ENCODE measurements at places on chromosomes 16 and 17.

GRCh38 chr16:62583414-62583813, 547.2 kb upstream of the CDH8 start:
- no peak for DNase-seq

GRCh38 chr17:52035336-52035915, 123.1 kb downstream of the CA10 start:
- no peak for DNase-seq

DNA sequence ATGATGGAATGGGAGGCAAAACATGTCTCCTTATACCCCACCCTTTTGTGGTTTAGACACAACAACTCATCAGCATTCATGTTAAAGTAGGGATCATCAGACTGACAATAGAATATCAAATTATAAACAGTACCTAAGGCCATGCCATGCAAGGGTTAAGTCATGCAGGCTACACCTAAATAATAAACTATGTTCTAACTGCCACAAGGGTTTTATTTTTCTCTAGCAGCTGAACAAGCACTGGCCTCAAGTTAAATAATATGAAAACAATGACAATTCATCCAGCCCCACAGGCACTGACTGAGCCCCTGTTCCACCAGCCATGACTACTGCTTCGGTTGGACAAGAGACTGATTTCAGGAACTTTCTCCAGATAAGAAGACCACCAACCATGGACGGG, 164.5 kb upstream of the PIRT start:
- no peak for DNase-seq

- no peak for DNase-seq
Measured at GRCh38 chr17:30229012-30229411, 6.5 kb downstream of the SLC6A4 start.

GRCh38 chr16:58906981-58907715, 173.0 kb upstream of the GOT2 start:
- DNase-seq = no peak

DNA sequence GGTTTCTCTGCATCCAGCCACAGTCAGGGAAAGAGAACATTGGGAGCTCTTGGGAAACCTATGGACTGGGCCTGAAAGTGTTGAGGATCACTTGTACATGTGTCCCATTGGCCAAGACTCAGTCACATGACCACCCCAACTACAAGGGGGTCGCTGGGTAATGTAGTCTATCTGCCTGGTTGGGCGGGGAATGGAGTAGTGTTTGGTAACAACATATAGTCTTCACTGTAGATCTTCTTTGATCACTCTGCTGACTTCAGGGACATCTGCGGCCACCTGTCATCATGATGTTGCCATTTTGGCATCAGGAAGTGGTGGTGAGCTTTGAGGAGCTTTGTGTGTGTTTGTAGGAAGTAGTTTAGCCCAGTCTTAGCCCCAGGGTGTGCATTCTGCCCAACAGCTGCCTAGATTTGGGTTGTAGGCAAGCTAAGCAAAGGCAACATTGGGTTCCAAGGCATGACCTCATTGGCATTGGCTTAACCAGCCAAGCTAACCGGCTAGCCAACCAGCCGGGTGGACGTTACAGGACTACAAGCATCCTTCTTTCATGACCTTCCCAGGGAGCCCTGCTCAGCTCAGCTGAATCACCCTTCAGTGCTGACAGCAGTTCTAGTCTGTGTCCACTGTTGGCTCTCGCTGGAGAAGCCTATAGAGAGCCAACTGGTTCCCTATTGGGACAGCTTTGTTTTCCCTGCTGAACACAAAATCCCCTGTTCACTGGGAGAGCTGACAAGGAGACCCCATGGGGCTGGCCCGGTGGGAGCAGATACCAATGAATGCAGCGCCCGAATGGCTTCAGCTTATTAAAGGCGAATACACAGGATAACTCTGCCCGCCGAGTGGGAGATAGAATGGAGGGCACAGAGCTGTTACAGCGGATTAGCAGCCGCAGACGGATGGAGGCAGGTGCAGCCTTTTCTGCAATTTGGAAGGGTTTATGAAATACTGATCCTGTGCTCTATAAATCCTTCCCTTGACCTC, 178.6 kb downstream of the NTN1 start:
- no peak for DNase-seq

GRCh38 chr16:26667307-26667706, 399.4 kb upstream of the C16orf82 start:
- no peak for DNase-seq

GRCh38 chr17:18028952-18029540, 9.9 kb downstream of the ATPAF2 start:
- DNase-seq = no peak

DNA sequence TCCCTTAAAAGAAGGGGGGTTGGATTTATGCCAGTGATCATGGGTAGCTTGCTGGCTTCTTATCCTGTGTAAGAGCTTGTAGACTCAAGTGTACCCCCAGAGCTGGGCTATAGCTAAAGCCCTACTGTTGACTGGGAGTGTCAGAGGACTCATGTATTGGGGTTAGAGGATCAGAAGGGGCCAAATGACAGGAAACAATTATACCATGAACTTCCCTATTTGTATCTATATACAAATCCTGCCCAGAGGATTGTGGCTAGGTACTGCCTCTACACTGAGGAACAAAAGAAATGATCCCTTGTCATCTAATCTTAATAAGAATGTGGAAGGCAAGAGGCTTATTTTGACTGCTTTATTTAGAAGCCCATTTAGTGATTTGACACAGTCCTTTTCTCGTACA, 14.3 kb downstream of the ZP2 start:
- no peak for DNase-seq

GRCh38 chr16:48912360-48912759, 302.4 kb upstream of the N4BP1 start:
- DNase-seq = no peak

- no peak for DNase-seq
Measured at GRCh38 chr17:35252651-35253050, 9.8 kb downstream of the SLFN5 start.

DNA sequence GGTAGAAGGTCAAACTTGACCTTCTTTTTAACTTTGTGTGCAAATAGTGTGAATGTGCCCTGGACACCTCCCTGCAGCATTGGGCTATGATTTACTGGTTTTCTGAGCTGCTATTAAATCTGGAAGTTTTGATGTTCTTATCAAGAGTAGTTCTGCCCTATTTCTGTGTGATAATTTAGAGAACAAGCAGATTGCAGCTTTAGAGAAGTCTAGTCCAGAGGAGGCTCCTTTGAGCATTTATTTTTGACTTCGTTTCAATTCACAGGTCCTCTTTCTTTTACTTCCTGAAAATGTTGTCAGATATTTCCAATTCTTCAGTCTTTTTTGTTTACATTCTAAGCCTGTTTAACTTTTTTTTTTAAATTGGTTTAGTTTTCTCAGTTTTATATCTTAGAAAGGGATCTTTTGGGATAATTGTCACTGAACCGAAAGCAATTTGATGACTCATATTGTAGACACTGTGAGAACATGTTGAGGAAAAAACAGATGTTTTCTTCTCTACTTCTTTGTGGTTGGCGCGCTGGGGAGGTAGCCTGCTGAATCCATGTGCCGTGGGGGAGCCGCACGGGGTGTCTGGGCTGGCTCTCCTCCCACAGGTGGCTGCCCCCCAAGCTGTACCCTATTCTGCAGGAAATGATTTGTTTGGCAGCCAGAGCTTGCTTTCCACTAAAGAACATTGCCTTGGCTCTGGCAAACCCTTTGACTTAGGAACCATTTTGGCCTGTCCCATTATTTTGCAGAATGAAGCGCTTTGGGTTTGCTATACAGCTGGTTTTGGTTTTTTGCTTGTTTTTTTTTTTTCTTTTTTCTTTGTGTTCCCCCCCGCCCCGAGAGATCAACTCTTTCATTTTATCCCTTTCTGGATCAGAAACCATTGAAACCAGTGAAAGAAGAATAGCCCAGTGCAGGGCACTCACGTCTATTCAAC, 53.4 kb downstream of the MFSD11 start:
- DNase-seq = no peak

- DNase-seq = no peak
Measured at GRCh38 chr17:82915757-82916027, 75.9 kb upstream of the ZNF750 start.

DNA sequence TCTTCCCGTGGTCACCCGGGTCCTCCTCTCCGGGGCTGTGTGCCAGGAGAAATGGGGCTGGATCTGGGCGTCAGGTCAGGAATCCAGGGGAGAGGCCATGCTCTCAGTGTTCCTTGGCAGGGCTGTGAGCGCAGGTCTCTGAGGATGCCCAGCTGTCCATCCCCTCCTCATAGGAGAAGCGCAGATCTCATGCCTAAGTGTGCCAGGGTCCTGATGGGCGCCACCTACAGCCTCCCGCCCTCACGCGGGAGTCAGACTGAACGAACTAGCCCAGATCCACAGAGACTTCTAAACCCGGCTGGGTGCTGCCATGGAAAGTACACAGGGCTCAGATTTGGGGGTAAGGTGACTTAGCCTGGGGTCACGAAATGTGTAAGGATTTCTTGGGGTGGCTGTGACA, 24.3 kb downstream of the MGRN1 start:
- no peak for DNase-seq

GRCh38 chr17:63282455-63282854, 163.7 kb downstream of the CYB561 start:
- no peak for DNase-seq

DNA sequence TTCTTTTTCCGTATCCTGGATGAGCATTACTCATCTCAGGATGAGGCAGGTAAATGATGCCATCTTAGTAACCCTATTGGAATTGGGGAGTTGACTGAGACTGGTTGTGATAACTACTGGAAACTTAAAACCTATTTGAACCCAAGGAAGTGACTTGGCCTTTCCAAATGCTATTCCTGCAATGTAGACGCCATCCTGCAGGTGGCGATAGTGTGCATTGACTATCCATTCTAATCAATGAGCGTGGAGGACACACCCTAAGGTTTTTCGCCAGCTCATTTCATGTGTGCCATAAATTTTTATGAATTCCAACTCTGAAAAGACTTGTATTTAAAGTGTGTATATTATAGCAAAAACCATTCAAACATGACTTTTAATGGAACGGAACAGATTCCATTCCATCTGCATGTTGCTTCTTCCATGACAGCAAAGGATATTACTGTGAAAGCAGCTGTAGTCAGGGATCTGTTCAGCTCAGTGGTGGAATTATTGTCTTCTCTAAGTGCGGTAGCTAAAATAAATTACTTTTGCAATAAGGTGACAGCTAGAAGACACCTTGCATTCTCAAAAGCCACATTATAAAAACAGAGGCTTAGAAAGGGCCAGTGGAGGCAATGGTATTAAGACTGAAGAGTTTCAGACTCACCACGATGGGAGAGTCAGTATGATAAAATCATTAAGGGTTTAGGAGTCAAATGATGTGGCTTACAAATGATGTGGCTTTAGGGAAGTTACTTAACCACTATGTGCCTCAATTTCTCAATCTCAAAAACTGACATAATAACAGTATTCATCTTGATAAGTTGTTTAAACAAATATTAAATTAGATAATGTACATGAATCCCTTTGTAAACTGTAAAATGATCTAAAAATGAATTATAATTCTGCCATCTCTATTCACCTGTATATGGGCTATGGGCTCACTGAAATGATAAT, 55.5 kb downstream of the SYT17 start:
- DNase-seq = no peak

DNA sequence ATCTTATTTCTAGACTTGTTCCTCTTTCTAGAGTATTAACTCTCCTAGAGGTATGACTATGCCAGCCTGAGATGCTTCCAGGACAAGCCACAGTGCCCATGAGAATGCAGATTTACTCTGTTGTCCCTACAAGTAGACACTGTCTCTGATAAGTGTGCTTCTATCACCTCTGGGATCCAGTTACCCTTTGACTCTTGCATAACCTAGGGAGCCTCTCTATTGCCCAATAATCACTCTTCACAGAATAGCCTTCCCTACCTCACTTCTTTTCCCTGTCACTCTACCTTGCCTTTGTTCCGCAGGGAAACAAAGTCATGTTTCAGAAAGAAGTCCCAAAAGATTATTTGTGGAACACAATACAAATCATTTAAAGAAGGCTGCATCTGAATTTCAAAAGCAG, 1.6 kb upstream of the KRT34 start:
- no peak for DNase-seq

GRCh38 chr16:18950469-18951185, 24.4 kb upstream of the SMG1 start:
- no peak for DNase-seq

GRCh38 chr17:45131616-45132319, 547 bp downstream of the PLCD3 start:
- DNase-seq = no peak

DNA sequence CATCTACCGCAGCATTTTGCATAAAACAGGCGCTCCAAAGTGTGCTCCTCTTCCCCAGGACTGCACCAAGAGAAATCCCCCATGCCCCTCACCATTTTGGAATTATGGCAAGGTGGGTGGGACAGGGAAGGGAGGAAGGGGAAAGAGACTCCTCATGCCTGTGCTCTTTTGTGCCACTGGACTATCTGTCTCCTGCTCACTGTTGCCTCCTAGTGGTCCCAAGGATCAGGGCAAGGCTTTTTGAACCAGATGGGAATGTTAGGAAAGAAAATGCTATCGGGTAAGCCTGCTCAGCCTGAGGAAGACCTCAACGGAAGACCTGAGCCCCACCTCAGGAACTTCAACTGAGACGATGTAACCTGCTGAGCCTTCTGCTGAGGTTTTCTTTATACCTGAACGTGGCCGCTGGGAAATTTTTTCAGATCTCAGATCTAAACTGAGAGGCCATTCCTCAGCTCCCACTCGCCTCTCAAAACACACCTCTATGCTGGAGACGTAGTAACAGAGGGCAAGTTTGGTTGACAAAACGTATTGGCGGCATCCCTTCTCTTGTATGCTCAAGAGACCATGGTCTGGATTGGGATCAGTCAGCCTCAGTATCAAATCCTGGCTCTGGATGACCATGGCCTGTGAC, 58.3 kb downstream of the SPACA3 start:
- peak; percentile 8 for DNase-seq

- no peak for DNase-seq
Measured at GRCh38 chr17:81902023-81902652, at the start of gene NPB. NPB (plus strand) TSS chr17:81902238; CDS start chr17:81902278, 40 bp downstream.

- no peak for DNase-seq
Measured at GRCh38 chr17:9517396-9517795, 58.2 kb downstream of the STX8 start.

DNA sequence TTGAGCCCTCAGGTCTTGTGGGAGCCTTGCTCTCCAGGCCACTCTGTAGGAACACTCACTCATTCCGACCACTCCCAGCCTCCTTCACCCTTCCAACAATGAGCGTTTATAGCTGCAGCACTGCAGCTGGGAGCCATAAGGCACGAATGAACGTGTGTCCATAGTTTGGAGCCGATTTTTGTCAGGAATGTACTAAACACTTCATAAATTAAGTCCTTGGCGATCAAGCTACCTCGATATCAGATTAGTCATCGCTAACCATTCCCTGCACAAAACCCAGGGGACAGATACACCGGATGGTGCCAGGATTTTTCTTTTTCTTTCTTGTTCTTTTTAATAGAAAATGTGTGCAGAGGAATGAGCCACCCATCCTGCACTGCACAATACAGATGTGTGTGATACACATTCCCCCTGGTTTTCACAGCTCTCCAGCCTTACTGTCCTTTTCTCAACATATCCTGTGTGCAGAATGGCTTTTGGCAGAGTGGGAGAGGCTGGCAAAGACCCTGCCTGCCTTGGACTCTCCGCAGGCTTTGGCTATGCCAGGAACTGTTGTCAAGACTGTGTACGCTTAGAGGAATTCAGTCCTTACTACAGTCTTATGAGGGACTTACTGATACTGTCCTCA, 68.4 kb upstream of the ELAC2 start:
- no peak for DNase-seq

- no peak for DNase-seq
Measured at GRCh38 chr16:80231888-80232287, 308.9 kb upstream of the DYNLRB2 start.

- no peak for DNase-seq
Measured at GRCh38 chr17:74151551-74152315, 51.7 kb upstream of the RPL38 start.

Data from stimulated activated CD8-positive, alpha-beta memory T cell treated with anti-CD3 and anti-CD28 coated beads, Interleukin-2, amount 100 ng/mL, for 1 hour (primary cell).